ENCODE measurements at places on chromosomes 5 and 9.

DNA sequence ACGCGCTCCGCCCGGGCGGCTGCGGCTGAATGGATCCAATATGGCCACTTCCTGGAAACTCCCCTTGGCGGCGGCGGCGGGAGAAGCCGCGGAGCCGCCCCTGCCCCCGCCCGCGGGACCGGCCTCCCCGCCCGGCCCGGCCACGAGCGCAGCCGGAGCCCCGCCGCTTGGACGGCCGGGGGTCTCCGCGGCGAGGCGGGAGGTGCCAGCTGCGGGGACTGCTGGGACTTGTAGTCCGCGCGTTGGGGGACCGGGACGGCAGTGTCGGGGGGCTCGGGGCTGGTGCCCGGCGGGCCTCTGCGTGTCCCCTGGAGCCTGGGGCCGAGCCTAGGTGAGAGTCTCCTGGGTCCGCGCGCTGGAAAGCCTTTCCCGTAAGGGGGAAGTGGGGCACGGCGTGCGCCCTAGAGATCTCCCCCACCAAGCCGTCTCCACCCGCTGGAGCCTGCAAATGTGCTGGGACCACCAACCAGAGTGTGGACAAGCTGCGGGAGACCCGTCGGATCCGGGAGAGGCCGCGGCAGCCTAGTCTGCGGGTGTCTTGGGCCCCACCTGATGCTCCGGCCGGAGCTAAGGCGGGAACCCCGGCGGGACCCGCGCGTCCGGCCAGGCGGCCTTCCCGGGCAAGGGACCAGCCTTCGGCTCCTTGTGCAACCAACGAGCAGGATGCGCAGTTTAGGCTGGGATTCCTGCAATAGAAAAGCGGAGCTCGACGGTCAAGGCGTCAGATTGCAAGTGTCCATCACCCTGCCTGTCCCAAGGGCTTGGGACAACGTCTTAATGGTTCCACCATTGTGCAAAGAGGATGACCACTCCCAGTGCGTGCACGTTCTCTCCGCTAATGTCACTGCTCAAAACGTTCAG is at the start of gene SEPTIN8:
SEPTIN8 (minus strand) TSS at position 31 of the 861 bp plus-strand sequence. CDS start 102 bp downstream, outside the sequence.
- DNase-seq = peak; percentile 64

- peak; percentile 57 for DNase-seq
Observed at GRCh38 chr9:129175825-129176633, 2.0 kb downstream of the IER5L start.

DNA sequence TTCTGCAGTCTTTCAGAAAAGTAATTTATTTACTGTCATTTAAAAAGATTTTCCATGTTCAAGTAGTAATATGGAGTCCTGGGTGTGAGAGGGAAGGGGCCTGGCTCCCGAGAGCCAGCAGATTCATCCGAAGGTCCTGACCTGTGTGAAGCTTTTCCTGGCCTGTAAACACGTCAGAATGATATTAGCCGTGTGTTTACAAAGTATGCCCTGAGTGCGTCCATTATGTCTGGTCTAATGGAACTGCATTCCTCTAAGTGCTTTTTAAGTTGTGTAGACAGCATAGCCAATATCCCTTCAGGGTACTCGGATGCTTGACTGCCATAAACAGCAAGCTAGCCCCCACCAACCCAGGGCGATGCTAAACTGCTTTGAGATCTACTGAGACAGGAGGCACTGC is 495.2 kb downstream of the AGTPBP1 start:
- no peak for DNase-seq

DNA sequence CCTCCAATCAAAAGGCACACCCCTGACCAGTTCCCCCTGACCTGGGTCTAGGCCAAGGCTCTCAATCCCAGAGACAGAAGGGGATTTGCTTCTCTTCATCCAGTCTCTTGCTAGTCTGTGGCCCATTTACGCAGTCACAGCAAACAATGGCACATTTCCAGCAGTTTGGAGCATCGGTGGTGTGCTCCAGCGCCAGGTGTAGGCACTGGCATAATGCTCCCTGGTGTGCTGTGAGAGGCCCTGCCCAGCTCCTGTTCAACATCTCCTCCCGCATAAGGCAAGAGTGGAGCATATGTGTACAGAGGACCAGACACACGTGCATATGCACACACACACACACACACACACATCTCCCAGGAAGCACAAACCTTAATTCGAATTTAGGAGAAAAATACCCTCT is 79.5 kb upstream of the ERCC6L2 start:
- no peak for DNase-seq

- no peak for DNase-seq
Observed at GRCh38 chr5:5932824-5933223, 445.5 kb downstream of the MED10 start.

GRCh38 chr5:92969781-92970237 is 611.2 kb downstream of the NR2F1-AS1 start:
- DNase-seq = peak; percentile 7

- DNase-seq = no peak
Observed at GRCh38 chr9:14051419-14051818, 262.5 kb downstream of the NFIB start.

DNA sequence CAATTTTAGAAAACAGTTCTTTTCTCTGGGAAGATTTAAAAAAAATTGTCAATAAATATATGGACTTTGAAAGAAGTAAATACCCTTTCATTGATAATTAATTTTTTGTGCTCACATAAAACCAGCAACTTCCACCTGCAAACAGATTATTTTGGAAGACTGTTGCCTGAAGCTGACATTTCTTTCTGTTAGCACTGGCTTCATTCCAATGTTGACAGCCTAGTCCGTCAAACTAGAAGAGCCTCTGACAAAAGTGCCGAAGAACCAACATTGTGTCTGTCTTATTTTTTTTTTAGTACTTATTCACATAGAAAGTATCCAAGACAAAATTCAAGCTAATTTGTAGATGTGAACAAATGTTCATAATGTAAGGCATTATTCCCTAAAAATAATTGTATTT is 108.6 kb upstream of the TMEM161B start:
- no peak for DNase-seq

- DNase-seq = no peak
Observed at GRCh38 chr9:111728617-111729366, 65.9 kb downstream of the SHOC1 start.

DNA sequence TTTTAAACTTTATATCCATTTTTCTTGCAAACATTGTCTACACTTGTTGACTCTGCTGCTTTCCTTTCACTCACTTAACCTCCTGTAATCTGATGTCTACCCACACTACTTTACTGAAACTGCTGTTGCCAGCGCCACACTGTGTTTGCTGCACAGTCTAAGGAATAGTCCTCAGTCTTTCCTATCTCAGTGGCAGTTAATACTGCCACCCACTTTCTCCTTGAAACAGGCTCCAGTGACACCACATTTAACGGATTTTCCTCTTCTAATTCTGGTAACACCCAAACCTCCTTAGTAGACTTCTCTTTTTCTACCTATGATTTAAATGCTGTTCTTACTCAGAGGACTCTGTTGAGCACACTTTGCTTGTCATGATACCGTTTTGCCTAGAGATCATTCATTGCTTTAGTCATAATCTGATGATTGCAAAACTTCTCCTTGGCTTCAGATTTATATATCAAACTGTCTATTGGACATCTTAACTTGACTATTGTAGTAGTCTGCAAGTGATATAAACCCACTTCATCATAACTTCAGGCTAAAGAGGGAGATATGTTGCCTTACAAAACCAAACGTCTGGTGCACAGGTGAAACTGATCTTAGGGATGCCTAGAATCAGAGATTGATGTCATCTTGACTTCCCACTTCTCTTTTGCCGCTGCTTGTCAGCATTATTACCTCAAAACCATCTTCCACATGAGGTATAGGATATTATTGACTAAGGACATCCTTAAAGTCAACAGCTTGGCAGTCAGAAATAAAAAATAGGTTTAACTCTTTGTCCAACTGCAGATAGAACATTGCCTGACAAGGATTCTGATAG is 94.1 kb downstream of the CDC42SE2 start:
- DNase-seq = no peak

GRCh38 chr5:65840071-65840470 is 86.3 kb upstream of the ERBIN start:
- DNase-seq = no peak

GRCh38 chr5:56480705-56481427 is 247.7 kb upstream of the ANKRD55 start:
- peak; percentile 69 for DNase-seq

DNA sequence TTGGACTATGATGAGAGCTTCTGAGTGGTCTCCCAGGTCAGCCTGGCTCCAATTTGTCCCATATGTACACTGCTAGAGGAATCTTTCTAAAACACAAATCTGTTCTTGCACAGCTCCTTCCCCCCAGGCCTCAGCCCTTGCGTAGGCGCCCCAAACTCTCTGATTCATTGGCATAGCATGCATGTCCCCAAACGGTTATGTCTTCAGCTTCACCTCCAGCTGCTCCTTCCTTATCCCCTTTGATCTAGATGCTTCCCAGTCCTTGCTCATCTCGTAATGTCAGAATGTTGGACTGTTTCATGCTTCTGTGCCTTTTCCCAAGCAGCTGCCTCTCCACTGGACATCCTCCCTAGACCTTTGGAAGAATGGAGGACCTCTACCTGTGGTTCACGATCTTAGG is 60.1 kb upstream of the BASP1 start:
- DNase-seq = no peak

DNA sequence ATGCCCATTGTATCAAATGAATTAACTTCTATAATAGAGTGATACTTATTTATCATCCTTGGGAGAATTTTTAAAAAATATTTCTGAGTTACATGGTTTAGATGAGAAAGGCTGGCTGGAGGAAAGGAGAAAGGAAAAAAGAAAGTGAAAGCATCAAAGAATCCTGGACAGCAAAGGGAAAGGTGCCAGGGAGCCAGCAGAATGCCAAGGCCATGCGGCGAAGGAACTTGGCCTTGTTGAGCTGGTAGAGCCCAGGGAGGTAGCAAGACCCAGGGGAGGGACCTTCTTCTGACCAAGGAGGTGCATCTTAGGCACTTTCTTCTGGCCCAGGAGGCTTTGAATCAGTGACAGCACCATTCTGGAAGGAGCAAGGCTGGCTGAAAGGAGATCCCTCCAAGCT is 240.5 kb downstream of the ENC1 start:
- no peak for DNase-seq

DNA sequence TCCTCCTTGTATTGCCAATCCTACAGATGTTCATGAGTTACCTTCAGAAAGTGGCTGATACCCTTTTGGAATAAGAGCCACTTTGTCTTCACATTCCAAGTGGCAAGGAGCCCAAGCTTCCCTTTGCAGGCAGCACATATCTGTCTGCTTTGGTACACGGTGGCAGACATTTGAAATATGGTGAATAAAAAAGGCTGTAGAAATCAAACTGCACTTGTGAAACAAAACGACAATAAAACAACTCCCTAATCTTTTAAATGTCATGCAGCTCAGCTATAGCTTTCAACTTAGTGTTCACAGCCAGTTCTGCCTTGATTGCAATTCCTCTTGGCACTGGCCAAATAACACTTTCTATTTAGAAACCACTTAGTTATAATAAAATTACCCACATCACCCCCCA is 35.0 kb upstream of the DMAC1 start:
- DNase-seq = no peak

- no peak for DNase-seq
Observed at GRCh38 chr5:73437101-73437776, 11.3 kb downstream of the FOXD1 start.

All from substantia nigra (tissue), 51 donors.